GOT3 (cell line): ENCODE measurements at places on chromosomes 1 and 21.

- no peak for DNase-seq
Measured at GRCh38 chr1:28078262-28078661, 10.1 kb downstream of the EYA3 start.

DNA sequence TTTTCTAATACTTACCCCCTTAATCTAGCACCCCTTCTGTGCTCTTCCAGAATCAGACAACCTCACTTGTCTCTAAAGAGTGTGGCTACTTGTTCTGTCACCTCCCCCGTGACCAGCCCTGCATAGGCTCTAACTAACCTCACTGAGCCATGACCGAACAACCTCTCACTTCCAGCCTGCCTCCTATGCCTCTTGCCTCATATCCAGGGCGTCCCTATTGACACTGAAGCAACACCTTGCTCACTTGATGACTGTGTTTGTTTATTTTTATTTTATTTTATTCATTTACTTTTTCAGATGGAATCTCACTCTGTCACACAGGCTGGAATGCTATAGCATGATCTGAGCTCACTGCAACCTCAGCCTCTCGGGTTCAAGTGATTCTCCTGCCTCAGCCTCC, 235.1 kb upstream of the B3GALT2 start:
- DNase-seq = no peak

DNA sequence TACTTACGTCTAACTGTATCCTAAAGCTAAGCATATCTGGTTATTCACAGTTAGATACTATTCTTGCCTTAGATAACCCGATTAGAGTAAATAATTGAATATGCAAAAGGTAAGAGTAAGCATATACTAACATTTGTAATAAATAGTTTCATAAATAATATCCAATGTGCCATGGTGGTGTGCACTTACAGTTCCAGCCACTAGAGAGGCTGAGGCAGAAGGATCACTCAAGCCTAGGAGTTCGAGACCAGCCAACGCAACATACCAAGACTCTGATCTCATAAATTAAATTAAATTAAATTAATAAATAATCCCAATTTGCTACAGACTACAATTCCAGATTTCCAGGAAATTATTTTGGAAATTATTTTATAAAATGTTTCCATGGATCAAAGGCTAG, 12.2 kb downstream of the ARID4B start:
- no peak for DNase-seq

GRCh38 chr1:226542623-226543103, 5.9 kb upstream of the STUM start:
- DNase-seq = no peak

DNA sequence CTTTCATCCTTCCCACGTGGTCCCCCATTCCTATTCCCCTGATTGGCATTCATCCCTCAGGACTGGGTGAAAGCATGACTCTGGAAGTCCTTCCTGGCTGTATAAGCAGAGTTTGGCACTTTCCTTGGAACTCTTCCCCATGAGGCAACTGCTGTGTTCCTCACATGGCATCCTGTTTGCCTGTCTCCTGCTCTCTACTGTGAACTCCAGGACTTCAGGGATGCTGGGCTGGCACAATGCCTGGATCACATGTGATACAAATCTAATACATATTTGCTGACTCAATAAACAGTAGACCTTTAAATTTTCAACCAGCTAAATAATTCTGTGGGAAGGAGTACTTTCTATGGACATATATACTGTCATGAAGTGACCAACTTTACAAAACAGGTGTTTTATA, 46.8 kb upstream of the EDEM3 start:
- no peak for DNase-seq

GRCh38 chr1:53562981-53563379, 103.8 kb downstream of the DMRTB1 start:
- no peak for DNase-seq

DNA sequence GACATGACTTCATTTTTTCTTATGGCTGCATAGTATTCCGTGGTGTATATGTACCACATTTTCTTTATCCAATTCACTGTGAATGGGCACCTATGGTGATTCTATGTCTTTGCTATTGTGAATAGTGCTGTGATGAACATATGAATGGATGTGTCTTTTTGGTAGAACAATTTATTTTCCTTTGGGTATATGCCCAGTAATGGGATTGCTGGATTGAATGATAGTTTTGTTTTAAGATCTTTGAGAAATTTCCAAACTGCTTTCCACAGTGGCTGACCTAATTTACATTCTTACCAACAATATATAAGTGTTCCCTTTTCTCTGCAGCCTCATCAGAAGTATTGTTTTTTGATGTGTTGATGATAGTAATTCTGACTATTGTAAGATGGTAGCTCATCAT, 361.7 kb upstream of the SGIP1 start:
- DNase-seq = no peak

DNA sequence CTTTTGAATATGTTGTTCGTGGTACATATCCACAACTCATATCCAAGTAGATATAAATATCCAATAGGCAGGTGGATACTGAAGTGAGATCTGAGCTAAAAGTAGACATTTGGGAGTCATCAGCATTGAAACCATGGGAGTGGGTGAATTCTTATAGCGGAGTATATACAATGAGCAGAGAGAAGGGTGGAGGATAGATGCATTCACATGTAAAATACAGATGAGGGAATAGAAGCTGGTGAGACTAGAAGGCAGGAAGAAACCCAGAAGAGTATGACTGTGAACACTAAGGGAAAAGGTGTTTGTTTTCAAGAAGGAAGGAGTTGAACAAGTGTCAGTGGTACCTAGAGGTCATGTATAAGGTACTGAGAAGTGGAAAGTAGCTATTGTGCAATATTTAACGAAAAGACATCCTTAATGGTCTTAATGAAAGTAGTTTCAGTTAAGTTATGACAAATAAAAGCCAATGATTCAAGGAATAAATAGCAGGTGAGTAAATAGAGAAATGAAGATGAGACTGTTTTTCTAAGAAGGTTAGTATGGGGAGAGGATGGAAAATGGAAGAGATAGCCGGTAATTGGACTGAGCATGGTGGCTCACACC, 181.6 kb upstream of the CACYBP start:
- no peak for DNase-seq

DNA sequence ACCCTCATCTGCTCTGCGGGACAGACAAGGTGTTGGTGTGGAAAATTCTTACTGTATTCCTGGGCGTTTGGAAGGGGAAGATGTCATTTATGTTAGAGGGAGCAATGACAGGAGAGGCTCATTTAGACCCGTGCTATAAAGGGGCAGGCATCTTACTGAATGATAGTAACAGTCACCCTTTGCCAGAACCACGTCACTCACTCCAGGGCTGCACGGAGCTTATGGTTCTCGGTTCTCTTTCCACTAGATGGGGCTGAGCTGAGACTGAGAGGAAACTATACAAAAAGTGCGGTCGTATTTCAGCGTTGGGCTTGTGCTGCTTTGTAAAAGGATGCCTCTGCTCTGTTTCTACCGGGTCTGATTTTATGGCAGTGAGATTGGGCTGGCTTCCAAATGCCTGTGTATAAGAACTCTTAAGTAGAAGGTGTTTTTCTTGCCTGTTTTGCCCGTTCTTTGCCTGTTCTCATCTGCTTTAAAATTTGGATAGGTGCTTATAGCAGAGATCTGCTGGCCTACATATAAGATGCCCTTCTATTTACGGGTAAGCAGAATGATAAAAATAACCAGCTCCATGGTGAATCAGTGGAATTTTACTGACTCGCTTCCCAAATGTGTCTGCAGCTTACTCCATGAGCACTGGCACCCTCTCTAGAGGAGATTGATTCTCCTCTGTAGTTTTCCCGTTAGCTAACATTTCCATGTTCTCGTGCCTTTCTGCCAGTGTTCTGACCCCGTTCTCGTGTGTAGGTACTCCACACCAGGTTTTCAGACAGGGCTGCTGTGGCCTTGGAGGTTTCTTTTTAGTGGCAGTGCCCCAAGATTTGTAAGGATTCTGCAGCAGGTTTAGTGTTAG, 55.9 kb downstream of the MRPS6 start:
- DNase-seq = no peak

- no peak for DNase-seq
Measured at GRCh38 chr1:156414461-156415064, 45.6 kb downstream of the RHBG start.

GRCh38 chr1:3060127-3060526, 8.9 kb upstream of the PRDM16 start:
- DNase-seq = no peak

DNA sequence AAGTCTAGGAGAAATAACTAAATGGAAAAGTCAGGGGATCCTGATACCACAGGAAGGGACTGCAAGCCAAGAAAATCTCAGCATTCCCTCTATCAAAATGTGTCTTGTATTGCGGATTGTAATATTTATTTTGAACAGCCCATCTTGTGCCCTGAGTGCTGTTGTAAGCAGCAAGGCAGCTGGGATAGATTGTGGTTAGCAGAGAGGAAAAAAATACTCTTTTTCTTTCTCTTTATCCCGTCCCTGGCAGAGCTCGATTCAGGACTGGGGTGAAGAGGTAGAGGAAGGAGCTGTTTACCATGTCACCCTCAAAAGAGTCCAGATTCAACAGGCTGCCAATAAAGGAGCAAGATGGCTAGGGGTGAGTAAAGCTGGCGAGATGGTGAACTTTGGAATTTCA, 1.2 kb downstream of the RGL1 start:
- no peak for DNase-seq

GRCh38 chr1:203797216-203797615, 1.8 kb downstream of the ZBED6 start:
- no peak for DNase-seq

DNA sequence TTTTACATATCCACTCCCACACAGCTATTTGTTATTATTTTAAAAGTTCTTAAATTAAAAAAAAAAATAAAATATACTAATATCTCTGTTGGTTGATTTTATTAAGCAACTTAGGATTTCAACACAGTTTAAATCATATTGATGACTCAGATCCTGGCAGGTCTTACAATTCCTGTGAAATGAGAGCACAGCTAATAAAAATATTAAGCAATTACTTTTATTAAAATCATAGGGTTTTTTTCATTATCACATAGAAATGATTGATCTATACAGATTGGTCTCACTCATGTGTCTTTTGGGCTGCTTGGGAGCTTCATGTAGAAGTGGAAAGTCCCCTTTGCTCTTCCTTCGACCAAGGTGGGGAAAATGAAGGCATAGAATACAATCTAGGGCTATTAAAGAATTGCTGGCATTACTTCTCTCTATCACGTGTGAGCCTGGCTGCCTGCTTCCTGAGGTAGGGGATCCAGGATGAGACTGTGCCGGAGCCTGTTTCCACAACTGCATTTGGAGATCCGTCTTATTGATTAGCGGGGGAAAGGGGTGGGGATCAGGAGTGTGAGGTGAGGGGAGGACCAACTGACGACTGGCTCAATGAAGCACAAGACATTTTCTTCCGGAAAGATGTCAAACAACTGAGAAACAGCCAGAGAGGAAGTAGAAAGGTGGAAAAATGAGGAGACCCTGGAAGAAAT, 858.0 kb downstream of the USP25 start:
- DNase-seq = no peak

- DNase-seq = no peak
Measured at GRCh38 chr1:223730479-223731132, 18.3 kb downstream of the CAPN2 start.

GRCh38 chr1:184036517-184036949, 995 bp downstream of the COLGALT2 start:
- no peak for DNase-seq

- peak; percentile 53 for DNase-seq
Measured at GRCh38 chr1:183915625-183916510, 110.9 kb downstream of the RGL1 start.

GRCh38 chr21:37886120-37886519, 30.1 kb downstream of the KCNJ6 start:
- no peak for DNase-seq

- DNase-seq = no peak
Measured at GRCh38 chr1:103362348-103363007, 163.0 kb upstream of the RNPC3 start.

GRCh38 chr1:198929961-198930599, 291.2 kb downstream of the PTPRC start:
- no peak for DNase-seq

DNA sequence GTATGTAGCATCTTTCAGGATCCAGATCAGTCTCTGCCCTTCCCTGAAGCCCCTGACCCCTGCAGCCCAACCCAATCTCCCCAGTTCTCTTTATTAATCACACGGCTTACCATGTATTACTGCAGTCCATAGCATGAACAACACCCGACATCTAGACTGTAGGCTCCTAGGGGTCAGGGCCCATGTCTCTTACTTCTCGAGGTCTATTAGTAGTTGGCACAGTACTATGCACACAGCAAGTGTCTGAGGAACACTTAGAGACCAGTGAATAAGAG, 27.1 kb downstream of the CAMK1G start:
- no peak for DNase-seq

DNA sequence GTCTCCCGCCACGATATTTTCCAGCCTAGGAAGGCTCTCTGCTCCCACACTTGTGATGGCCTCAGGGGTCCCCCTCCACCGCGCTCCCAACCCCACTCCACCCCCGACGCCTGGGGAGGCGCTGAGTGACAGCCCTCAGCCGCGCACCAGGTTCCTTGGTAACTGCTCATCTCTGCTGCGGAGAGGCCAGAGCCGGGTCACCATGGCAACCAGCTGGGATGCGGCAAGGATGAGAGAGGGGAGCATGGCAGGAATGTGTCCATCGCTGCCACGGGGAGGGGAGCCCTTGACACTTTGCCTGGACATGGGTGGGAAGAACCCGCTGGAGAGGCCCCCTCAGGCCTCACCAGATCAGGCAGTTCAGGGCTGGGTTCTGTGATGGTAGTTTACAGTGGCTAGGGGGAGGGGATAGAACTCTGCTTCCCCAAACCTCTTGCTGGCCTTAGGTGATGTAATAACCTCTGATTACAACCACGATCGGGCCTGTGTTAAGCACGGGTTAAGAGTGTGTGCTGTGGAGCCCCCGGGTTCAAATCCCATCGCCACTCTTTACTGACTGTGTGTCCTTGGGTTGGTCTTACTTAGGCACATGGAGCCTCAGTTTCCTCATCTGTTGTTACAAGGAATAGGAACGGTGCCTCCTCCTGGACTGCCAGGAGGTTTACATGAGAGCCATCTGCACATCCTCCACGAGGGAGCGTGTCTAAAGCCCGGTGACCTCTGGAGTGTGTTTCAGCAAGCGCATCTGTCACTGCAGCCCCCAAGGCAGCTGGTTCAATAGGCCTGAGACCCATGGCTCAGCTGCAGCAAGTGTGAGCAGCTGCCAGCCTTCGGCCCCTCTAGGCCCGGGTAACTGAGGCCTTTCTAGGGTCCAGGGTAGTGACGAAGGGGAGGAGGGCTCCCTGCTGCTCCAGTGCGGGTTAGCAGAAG, 6.3 kb downstream of the KIF17 start:
- no peak for DNase-seq

- DNase-seq = no peak
Measured at GRCh38 chr21:37983336-37984095, 67.3 kb upstream of the KCNJ6 start.

GRCh38 chr1:65401612-65402011, 18.9 kb upstream of the LEPR start:
- no peak for DNase-seq

GRCh38 chr1:24098943-24099638, 12.8 kb downstream of the MYOM3 start:
- DNase-seq = no peak
